Mucosa of gallbladder (tissue), 1 donor: ENCODE measurements at places on chromosomes 1 and 21. TPM values are rescaled to one million over a fixed set of nuclear protein-coding genes. Genes with fewer than 3 reads are reported as not detected.

Gene NCAM2
- 1.8 TPM for total RNA-seq

- no peak for DNase-seq
These were observed 12.5 kb downstream of the CHD5 start for GRCh38 chr1:6167391-6168303.

DNA sequence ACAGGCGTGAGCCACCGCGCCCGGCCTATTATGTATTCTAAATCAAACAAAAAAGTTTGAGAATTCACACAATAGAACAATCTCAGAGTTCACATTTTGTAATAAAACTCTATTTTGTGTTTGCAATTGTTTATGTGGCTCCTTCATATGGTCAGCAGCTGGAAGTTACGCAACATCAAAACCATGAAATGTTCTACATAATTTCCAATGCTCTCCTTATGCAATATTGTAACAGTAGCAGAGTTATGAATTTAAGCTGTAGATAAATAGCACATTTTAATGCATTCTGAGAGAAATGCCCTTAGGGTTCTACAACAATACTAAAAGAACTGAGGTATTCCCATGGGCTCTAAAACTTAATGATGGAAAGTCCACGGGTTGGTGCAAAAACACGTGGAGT lies 62.3 kb upstream of the COL11A1 start:
- DNase-seq, result no peak

Gene PPP1R12B
- total RNA-seq, result 194 TPM

Gene RNF187
- 122 TPM for total RNA-seq
